ENCODE measurements at places on chromosomes 5 and 9. TPM values are rescaled to one million over a fixed set of nuclear protein-coding genes. Genes with fewer than 3 reads are reported as not detected.

Gene TMEM232
- total RNA-seq, result 1.7 TPM

DNA sequence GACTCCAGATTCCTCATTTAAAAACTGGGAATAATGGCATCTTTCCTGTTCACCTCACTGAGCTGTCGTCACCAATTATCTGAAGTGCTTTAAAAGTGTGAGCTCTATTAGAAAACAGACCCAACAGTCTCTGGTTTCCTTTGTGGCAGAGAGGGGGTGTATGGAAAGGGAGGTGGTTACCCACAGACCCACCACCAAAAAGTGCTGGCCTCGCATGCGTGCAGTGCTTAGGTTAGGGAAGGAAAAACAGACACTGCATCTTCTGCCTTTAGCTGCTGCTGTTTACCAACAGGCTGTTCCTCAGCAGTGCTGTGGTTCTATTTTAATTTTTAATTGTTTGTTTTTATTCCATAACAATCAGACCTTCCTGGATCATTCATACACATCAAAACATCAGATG lies 249.6 kb downstream of the PIK3R1 start:
- no peak for DNase-seq

GRCh38 chr5:173065155-173065554 lies 9.0 kb downstream of the CREBRF start:
- DNase-seq, result no peak

DNA sequence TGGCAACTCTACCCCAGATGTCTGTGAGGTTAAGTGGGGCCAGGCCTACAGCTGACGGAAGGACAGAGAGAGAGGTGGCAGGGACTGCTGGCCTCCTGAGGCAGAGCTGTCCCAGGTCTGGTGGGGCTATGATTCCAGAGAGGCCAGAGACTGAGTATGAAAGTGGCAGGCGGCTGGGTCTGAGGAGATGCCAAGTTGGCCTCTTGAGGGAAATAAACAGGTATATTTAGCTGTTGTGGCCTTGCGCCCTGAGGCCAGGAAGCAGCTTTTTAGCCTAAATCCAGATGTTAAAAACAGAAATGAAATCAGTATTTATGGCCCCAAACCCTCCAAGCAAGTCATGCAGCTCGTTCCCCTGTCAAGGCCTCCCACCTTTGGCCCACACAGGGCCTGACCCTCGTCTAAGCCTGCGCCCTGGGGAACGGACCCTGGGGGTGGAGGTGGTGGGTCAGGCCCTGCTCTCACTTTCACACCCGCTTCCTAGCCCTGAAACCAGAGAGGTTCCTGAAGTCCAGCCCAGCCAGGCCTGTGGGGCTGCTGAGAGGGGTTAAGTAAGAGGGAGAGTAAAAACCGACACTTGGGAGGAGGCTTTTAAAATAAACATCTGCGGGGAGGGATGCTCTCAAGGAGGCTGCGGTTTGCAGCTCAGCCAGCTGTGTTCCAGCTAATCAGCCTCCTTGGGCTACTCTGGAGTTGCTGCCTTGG lies 18.7 kb downstream of the PCDHGC5 start:
- DNase-seq, result no peak

- no peak for DNase-seq
These were observed 33.0 kb downstream of the LHX3 start for GRCh38 chr9:136171801-136172411.
